ENCODE measurements at places on chromosomes 1 and 21.
A peak's percentile ranks its signal among the peaks of the same experiment; 100 is the strongest.

DNA sequence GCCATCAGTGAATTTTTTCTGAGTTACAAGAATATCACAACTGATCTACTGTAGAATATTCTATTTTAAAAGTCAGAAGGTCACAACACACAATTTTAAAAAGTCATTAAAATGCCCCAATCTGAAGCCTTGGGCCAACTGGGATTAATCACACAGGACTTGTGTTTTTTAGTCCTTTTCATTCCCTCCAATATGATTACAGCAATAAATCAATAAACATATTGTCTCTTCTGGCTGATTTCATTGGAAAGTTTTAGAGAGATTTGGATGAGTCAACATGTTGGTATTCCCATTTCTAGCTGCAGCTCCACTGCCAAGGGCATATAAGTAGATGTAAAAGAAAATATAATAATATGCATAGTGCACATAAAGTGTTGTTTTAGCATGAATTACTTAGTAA is 85.8 kb downstream of the NIBAN1 start:
- peak; percentile 71 for DNase-seq

- no peak for DNase-seq
These were observed 92.9 kb downstream of the HS2ST1 start for GRCh38 chr1:87007323-87007722.

GRCh38 chr21:32329331-32329730 is 30.7 kb downstream of the MRAP start:
- DNase-seq = peak; percentile 46

DNA sequence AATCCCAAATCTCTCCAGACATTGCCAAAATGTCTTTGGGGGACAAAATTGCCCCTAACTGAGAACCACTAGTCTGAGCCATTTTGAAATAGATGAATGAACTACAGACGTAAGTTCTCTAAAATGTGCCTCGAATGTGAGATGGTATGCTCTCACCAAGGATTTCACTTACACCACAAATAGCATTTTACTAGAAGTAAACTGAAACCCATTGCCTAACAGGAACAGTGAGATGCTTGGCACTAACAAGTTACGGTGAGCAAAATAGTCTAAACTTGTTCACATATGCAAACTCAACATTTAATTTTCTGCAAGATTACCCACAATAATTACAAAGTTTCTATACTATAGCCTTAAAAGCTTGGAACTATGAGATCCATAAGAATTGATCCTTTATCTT is 343.6 kb upstream of the ESRRG start:
- DNase-seq = no peak

DNA sequence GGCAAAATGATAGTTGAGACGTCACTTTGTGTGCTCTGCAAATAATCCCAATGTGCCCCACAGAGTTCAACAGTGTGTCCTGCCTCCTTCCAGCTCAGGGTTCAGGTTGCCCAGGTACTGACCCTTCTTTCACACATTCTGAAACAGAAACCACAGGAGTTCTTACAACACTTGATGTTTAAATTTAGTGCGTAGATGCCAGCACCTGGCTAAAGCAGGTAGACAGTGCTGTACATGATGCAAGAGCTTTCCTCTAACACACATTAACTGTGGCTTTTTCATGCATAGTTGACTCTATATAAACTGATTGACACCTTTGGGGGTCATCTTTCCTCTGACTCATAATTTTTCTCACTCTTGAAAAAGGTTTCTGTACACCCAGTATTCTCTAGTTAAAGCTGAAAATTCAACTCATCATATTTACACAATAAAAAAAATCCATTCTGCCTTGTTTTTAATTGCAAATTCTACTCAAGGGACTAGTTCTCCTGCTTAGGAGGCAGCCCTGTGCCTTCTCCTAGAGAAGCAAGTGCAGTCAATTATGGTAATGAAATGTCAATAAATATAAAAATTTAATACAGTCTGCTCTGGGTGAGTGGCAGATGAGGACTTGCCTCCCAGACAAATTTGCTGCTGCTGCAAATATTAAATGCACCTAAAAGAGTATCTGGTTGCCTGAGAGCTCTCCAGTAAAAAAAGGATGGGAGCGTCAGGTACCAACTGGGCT is 91.4 kb downstream of the NR5A2 start:
- DNase-seq = no peak

- no peak for DNase-seq
These were observed 660.7 kb downstream of the LMO4 start for GRCh38 chr1:87989346-87989745.

- no peak for DNase-seq
These were observed 308.9 kb downstream of the RWDD3 start for GRCh38 chr1:95542936-95543335.

- DNase-seq = no peak
These were observed 7.7 kb downstream of the SHISAL2A start for GRCh38 chr1:52640697-52641096.

DNA sequence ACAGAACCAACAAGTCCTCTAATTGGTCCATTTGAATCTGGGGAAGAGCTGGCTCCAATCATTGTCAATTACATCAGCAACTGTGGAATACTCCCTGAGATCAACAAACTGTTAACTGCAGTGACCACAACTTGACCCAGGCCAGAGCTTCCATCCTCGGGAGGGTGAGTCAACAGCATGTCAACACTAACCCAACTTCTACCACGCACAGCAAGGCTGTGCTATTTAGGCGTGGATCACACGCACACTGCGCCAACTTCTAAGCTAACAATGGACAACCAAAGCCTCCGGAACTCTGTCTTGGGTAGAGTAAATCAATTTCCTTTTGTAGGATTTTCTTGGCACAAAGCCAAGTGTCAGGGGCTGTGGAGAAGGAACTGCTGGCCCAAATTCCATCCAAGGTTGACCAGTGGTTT is 30.4 kb downstream of the APP start:
- peak; percentile 97 for DNase-seq

DNA sequence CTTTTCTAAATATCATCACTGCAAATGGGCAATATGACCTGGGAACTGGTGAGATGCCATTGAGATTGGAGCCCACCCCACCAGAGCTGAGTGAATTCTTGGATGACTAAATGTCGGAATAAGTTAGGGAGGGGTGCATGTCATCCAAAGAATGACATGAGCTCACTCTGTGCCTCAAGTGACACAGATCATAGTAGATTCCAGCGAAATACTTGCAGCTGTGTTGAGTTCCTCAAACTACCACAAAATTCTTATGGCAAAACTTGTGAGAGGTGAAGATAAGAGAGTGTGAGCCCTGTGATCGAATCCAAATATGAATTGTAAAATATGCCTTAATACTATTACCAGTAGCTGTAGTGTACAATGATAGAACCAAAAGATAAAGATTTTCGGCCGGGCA is 2.3 kb upstream of the TCP10L start:
- no peak for DNase-seq

DNA sequence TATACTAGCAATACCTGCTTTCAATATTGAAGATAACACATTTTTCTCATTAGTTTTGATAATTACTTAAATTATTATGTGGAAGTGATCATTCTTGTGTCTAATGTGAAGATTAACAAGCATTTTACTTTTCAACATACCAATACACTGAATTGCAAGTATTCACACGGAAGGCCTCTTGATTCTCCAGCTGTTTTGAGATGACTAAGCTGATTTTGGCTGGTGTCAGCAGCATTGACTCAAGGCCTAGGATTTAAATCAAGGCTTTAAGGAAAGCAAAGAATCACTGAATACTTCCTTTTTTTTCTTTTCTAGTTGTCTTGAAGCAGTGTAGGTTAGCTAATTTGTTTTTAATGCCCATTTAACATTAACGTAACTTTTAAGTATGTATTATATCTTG is 373.7 kb downstream of the SRGAP2C start:
- DNase-seq = peak; percentile 76

- DNase-seq = no peak
These were observed 59.8 kb upstream of the RUNX1 start for GRCh38 chr21:35108887-35109286.

- DNase-seq = no peak
These were observed 248.8 kb downstream of the SMYD3 start for GRCh38 chr1:246258250-246258649.

GRCh38 chr1:190759807-190760206 is 282.1 kb upstream of the BRINP3 start:
- DNase-seq = no peak

Measured in astrocyte of the spinal cord (primary cell).